ENCODE measurements at places on chromosomes 12 and 14. TPM values are rescaled to one million over a fixed set of nuclear protein-coding genes. Genes with fewer than 3 reads are reported as not detected.

SFSWAP gene
- 21.7 TPM for total RNA-seq

C12orf54 gene
- not detected for total RNA-seq

CLEC2A gene
- total RNA-seq = not detected

CDCA3 gene
- total RNA-seq = 3.3 TPM

SLC25A21 gene
- total RNA-seq = 0.73 TPM

IL23A gene
- total RNA-seq = 0.50 TPM

CLEC4C gene
- total RNA-seq = not detected

KDM5A gene
- 63.8 TPM for total RNA-seq

GYS2 gene
- not detected for total RNA-seq

IAPP gene
- not detected for total RNA-seq

OR11H7 gene
- total RNA-seq = not detected

EAPP gene
- 46.3 TPM for total RNA-seq

MANSC1 gene
- 3.0 TPM for total RNA-seq

CYP46A1 gene
- total RNA-seq = 0.29 TPM

PAN2 gene
- total RNA-seq = 30.3 TPM

IL26 gene
- total RNA-seq = not detected

DLGAP5 gene
- total RNA-seq = 66.5 TPM

LRRC10 gene
- not detected for total RNA-seq

ARHGAP9 gene
- total RNA-seq = not detected

RPL10L gene
- not detected for total RNA-seq

PIK3C2G gene
- total RNA-seq = not detected

ACRBP gene
- 0.29 TPM for total RNA-seq

DMAC2L gene
- total RNA-seq = 4.0 TPM

OVCH1 gene
- total RNA-seq = 0.83 TPM

TAS2R20 gene
- total RNA-seq = 2.8 TPM

SLC5A8 gene
- total RNA-seq = not detected

RFX4 gene
- total RNA-seq = not detected

PTPRO gene
- total RNA-seq = 1.2 TPM

LRRK2 gene
- 15.3 TPM for total RNA-seq

MIP gene
- total RNA-seq = not detected

ESR2 gene
- total RNA-seq = 0.29 TPM

KRT7 gene
- 8.7 TPM for total RNA-seq

MYH6 gene
- not detected for total RNA-seq

PARP11 gene
- total RNA-seq = 6.3 TPM

KRT75 gene
- not detected for total RNA-seq

IFI27 gene
- 34.4 TPM for total RNA-seq

RNASE12 gene
- not detected for total RNA-seq

SYCP3 gene
- total RNA-seq = not detected

PDE3A gene
- 2.6 TPM for total RNA-seq

GALNT8 gene
- 0.29 TPM for total RNA-seq

AREL1 gene
- 25.8 TPM for total RNA-seq

GUCY2C gene
- total RNA-seq = not detected

NANOG gene
- total RNA-seq = under 0.01 TPM

C12orf50 gene
- 0.17 TPM for total RNA-seq

NID2 gene
- total RNA-seq = 315 TPM

ADAMTS20 gene
- not detected for total RNA-seq

COX8C gene
- not detected for total RNA-seq

SERPINA5 gene
- total RNA-seq = not detected

APOLD1 gene
- 2.6 TPM for total RNA-seq

TSPAN19 gene
- under 0.01 TPM for total RNA-seq

TAS2R14 gene
- 4.1 TPM for total RNA-seq
